ENCODE measurements at places on chromosomes 6 and 20.
A peak's percentile ranks its signal among the peaks of the same experiment; 100 is the strongest.

DNA sequence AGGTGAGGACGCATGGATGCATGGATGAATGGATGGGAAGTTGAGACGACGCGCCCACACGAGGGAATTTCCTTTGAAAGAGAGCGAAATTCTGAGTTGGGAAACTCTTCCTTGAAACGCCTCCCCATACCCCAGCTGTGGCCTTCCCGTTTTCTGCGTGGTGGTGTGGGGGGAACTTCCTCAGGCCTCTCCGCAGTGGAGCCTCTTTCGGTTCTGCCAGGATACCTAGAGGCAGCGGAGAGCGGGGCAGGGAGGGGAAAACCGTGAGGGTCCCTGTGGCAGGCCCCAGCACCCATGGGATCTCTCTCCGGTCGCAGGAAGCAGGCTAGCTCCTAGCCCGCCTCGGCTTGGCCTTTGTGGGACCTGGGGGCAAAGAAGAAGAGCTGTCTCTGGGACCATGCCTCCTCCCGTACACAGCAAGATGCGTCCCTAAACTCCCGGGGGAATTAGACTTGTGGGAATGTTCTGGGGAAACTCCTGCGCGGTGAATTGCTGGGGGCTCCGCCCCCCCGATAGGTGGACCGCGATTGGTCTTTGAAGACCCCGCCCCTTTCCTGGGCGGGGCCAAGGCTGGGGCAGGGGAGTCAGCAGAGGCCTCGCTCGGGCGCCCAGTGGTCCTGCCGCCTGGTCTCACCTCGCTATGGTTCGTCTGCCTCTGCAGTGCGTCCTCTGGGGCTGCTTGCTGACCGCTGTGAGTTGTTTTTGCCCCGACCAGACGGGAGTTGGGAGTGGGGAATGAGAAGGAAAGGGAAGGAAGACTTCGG, at the start of gene CD40:
Gene CD40 (plus strand): TSS at position 611 of the 764 bp plus-strand sequence. CDS start 30 bp downstream, at position 641.
- no peaks in the 10 kb centered on the region for H3K36me3 ChIP-seq
- H3K27ac ChIP-seq, result peak within 1 kb of the TSS; percentile 54
- H3K4me3 ChIP-seq, result peak within 1 kb of the TSS; percentile 76
- H3K27me3 ChIP-seq, result peaks cover 42% of the 10 kb centered on the region
- DNase-seq, result peak; percentile 51

DNA sequence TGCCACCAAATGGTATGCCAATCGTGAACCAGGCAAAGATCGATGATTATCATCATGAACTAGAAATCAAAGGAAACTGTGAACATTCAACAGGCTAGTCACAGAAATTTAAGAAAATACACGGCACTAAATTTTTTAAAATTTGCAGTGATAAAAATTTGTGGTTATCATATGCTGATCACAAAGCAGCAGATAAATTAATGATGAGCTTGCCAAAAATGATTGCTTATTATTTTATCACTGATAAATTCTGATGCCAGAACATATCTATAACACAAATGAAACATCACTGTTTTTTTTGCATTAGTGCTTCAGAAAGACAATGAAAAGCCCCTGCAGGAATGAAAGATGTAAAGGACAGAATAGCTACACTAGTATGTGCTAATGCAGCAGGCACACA, 1413.2 kb upstream of the MAP3K7 start:
- no peaks in the 10 kb centered on the region for H3K27me3 ChIP-seq
- no peak overlapping the region for H3K4me3 ChIP-seq
- DNase-seq, result no peak
- H3K27ac ChIP-seq, result no peak overlapping the region
- no peaks in the 10 kb centered on the region for H3K36me3 ChIP-seq

GRCh38 chr6:133404151-133404550, 163.0 kb downstream of the EYA4 start:
- no peaks in the 10 kb centered on the region for H3K36me3 ChIP-seq
- H3K4me1 ChIP-seq, result peaks cover 2% of the 10 kb centered on the region
- no peak overlapping the region for H3K4me3 ChIP-seq
- DNase-seq, result no peak
- H3K27me3 ChIP-seq, result peaks cover 3% of the 10 kb centered on the region

GRCh38 chr20:22288957-22289356, 295.4 kb downstream of the FOXA2 start:
- no peak overlapping the region for H3K27ac ChIP-seq
- no peak for DNase-seq
- H3K4me1 ChIP-seq, result no peaks in the 10 kb centered on the region
- H3K36me3 ChIP-seq, result no peaks in the 10 kb centered on the region

DNA sequence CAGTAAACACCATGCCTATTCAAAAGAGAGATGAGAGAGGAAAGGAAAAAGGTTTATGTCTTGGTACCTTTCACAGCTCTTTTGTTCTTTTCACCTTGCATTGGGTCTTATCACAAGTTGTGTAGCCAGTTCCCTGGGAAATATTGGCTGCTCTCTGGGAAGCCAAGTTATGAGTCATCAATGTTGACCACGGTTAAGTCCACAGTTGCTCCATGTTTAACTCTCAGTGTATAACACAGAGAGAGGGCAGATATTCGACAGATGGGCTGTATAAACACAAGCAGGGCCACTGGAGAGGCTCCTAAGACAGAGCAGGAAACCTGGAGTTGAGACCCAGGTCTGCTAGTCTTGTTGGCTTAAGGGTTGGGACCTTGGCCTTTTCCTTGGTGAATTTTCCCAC, 718.6 kb downstream of the QKI start:
- H3K4me1 ChIP-seq, result no peaks in the 10 kb centered on the region
- no peaks in the 10 kb centered on the region for H3K36me3 ChIP-seq
- H3K4me3 ChIP-seq, result no peak overlapping the region
- no peak for DNase-seq
- peak overlapping the region; percentile 52 for H3K27ac ChIP-seq

DNA sequence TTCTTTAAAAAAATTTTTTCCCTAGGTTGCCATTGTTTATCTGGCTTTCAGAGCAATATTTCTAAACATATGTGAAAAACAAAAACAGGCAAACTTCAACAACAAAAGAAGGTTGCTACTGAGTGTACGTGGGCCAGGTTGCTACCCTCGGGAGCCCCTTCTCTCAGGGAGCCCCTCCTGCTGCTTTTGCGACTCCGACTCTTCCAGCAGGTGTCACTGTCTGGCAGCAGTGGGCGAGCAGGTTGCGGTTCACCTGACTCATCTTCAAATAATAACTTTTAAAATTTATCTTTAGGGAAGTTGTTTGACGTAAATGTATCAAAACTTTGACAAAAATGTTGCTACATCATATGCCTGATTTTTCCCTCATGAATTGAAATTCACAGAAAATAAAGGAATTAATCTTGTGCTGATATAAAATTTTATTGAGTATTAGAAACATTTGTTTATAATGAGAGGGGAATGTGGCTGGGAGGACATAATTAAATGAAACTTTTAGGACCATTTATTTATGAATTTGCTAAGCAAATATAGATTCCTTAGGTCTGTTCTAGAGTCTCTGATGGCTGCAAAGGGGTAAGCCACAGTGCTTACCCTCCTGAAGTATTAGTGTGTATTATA, 138.8 kb downstream of the HIVEP1 start:
- H3K27me3 ChIP-seq, result no peaks in the 10 kb centered on the region
- peaks cover 7% of the 10 kb centered on the region for H3K36me3 ChIP-seq
- H3K27ac ChIP-seq, result no peak overlapping the region
- no peak overlapping the region for H3K4me3 ChIP-seq

DNA sequence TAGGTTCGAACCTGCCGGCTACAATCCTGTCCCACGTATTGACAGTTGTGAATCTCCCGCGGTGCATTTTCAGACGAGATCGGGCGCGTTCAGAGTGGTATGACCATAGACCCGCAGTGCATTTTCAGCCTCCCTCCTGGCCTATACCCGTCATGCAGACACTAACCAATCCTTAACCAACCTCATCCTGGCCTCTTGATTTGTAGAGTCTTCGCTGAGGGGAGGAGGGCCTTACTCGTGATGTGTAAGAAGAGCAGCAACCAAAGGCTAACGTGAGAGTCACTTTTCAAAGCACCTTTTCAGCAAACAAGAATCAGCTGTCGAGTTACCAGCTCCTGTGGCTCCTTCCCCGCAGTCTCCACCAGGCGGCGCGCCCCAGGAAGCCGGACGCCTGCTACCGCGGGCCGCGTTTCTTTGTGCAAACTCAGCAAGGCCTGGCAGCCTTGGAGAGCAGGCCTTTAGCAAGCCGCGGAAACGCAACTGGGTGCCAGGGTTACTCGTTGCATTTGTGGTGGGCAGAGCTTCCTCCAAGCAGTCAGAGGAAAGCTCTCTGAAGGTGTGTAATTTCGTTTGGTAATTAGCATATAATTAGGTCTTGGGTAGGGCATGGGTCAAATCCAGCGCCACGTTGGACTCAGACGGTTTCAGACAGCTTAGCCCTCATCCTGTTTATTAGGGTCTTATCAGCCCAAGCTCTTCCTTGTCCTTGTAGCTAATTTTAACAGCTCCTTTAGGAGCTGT, 139.8 kb downstream of the OR2B2 start:
- H3K36me3 ChIP-seq, result peaks cover 5% of the 10 kb centered on the region
- peak overlapping the region; percentile 52 for H3K4me3 ChIP-seq
- peaks cover 28% of the 10 kb centered on the region for H3K27me3 ChIP-seq
- peak overlapping the region; percentile 69 for H3K27ac ChIP-seq

- no peak overlapping the region for H3K27ac ChIP-seq
- no peak overlapping the region for H3K4me3 ChIP-seq
- DNase-seq, result no peak
- H3K36me3 ChIP-seq, result no peaks in the 10 kb centered on the region
- peaks cover under 1% of the 10 kb centered on the region for H3K4me1 ChIP-seq
These were observed 18.1 kb upstream of the SLC9A8 start for GRCh38 chr20:49794336-49795134.

DNA sequence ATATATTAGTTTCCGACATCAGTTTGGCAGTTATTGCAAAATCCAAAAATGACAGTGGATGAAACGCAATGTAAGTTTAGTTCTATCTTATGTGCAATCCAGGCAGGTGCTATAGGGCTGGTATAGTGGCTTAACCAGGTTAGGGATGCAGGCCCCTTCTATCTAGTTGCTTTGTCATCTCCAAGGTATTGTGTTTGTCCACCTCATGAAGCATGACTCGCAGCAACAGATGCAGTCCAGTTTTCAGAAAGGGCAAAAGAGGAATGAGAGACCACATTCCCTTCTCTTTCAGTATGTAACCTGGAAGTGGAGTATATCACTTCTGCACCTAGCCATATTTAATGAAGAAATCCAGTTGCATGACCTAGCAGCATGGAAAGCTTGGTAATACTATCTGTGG, 59.7 kb downstream of the PKIB start:
- H3K4me3 ChIP-seq, result no peak overlapping the region
- no peaks in the 10 kb centered on the region for H3K27me3 ChIP-seq
- no peak overlapping the region for H3K27ac ChIP-seq
- peaks cover 8% of the 10 kb centered on the region for H3K4me1 ChIP-seq
- H3K36me3 ChIP-seq, result peaks cover 6% of the 10 kb centered on the region

- no peaks in the 10 kb centered on the region for H3K36me3 ChIP-seq
- peak overlapping the region; percentile 76 for H3K27ac ChIP-seq
- no peak overlapping the region for H3K4me3 ChIP-seq
- no peak for DNase-seq
- no peaks in the 10 kb centered on the region for H3K27me3 ChIP-seq
These were observed 21.5 kb upstream of the AAR2 start for GRCh38 chr20:36214684-36215256.

- peaks cover 7% of the 10 kb centered on the region for H3K4me1 ChIP-seq
- DNase-seq, result no peak
- no peaks in the 10 kb centered on the region for H3K27me3 ChIP-seq
- no peaks in the 10 kb centered on the region for H3K36me3 ChIP-seq
- H3K4me3 ChIP-seq, result no peak overlapping the region
These were observed 193.9 kb upstream of the CITED2 start for GRCh38 chr6:139568151-139568955.

GRCh38 chr6:32203426-32204267, 11.2 kb upstream of the GPSM3 start:
- H3K36me3 ChIP-seq, result no peaks in the 10 kb centered on the region
- no peak overlapping the region for H3K4me3 ChIP-seq
- peaks cover 11% of the 10 kb centered on the region for H3K27me3 ChIP-seq
- DNase-seq, result no peak

DNA sequence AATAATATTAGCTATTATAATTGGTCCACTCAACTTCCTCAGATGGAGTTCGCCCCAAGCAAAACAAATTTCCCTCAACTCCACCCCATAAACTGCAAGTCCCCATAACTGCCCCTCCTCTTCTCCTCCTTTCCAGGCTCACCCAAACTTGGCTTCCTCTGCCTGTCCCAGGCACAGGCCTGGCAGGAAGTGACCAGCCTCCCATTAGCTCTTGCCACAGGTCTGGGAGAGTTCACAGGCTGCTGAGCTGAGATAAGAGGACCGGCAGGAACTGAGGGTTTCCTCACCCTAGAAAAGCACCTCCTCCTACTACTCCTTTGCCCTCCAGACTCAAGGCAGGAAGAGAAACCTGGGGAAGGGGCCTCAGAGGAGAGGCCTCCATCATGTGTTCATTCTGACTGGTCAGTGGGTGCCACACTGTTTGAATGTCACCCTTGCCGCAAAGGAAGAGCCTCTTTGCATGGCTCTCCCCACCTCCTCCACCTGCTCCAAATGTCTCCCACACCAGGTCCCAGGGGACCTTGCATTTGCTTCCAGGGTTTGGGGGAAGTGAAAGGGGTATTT, 24.5 kb upstream of the SMIM29 start:
- H3K4me1 ChIP-seq, result peaks cover 19% of the 10 kb centered on the region
- peaks cover 2% of the 10 kb centered on the region for H3K36me3 ChIP-seq
- no peak overlapping the region for H3K4me3 ChIP-seq
- no peak overlapping the region for H3K27ac ChIP-seq
- DNase-seq, result no peak

- H3K27ac ChIP-seq, result no peak overlapping the region
- H3K4me1 ChIP-seq, result peaks cover 6% of the 10 kb centered on the region
- DNase-seq, result no peak
These were observed 53.9 kb upstream of the PCSK2 start for GRCh38 chr20:17172836-17173516.

DNA sequence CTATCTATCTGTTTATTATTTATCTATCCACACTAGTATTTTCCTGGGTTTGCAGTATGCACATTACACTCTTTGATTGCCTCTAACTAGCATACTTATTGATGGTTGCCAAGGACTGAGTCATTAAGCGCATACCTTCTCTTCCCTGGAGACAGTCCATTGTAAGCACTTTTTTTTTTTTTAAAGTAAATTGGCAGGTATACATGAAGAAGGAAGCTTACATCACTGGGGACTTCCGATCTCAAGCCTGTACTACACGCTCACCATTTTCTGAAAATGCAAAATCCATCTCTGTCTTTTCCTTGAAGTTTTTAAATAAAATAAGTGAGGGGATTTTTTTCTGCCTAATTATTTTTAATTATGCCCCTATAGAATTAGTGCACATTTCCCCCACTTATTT, 63.5 kb downstream of the HMGN3 start:
- H3K36me3 ChIP-seq, result no peaks in the 10 kb centered on the region
- no peaks in the 10 kb centered on the region for H3K27me3 ChIP-seq
- H3K27ac ChIP-seq, result peak overlapping the region; percentile 63
- peaks cover 21% of the 10 kb centered on the region for H3K4me1 ChIP-seq
- no peak for DNase-seq

DNA sequence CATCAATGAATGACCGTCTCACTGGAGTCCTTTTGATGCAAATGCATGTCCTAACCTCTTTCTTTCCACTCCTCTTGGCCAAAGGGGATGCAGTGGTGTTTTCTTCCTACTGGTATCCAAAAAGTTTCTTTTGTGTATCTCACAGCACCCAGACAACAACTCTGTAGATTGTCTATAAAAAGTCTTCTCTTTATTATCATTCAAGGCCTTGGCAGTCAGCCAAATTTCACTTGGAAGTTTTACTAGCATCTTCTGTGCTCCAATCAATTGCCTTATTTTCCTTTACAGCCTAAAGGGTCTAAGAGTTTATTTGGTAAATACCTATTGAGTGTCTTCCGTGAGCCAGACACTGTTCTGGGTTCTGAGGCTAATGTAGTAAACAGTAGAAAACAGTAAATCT, 150.2 kb upstream of the RNF217 start:
- H3K27me3 ChIP-seq, result peaks cover 22% of the 10 kb centered on the region
- no peak overlapping the region for H3K27ac ChIP-seq
- no peaks in the 10 kb centered on the region for H3K4me1 ChIP-seq
- H3K36me3 ChIP-seq, result no peaks in the 10 kb centered on the region
- DNase-seq, result no peak

Data from progenitor cell of endocrine pancreas (in vitro differentiated cells).